Kasumi-1 (cell line): ENCODE measurements at places on chromosomes 1 and 21.

DNA sequence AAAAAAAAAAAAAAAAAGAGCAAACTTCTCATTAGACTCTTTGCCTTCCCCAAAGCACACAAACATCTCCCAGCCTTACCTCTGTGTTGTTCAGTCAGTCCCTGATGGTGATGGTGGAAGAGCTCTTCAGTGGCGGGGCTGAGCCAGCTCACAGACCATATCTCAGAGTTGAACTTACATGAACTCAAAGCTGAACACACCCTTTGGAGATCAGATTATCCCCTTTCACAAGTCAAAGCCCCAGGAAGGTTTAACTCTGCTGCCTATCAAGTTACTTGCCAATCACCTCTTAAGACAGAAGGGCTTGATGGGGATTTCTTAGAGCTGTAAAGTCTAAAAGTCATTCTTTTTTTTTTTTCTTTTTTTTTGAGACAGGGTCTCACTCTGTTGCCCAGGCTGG lies 55.2 kb upstream of the L1TD1 start:
- no peak for DNase-seq

- no peak for DNase-seq
These were observed 30.7 kb upstream of the PGD start for GRCh38 chr1:10368194-10368593.

DNA sequence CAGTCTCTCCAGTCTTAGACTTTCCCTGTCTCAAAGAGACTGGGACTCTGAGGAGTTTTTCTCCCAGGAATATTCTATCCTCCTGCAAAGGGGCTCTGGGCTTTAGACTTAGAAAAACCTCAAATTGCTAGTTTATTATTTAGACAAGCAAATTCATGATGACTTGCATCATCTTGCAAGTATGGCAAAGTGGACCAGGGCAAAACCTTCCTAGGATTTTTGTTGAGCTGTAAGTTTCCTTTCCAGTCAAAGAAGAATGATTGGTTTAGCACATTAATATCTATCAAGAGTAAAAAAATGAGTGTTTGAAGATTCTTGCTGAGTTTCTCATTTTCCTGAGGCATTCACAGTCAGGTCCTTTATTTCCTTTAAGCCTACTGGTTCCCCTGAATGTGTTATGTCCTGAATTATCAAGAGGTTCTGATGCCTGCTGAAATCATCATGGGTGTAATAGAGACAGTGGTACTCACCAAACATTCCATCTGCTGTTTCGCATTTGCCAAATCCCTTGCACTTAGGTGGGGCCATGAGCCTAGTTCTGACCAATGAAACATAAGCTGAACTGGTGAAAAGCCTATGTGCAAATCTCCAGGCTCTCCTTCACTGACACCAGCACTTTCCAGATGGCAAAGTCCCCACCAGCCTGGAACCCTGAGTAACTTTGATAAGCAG lies 25.2 kb upstream of the SPAG17 start:
- DNase-seq: no peak

GRCh38 chr1:27603309-27603680 lies 649 bp downstream of the AHDC1 start:
- no peak for DNase-seq

- DNase-seq: no peak
These were observed 114.4 kb upstream of the VAMP3 start for GRCh38 chr1:7656557-7657215.

DNA sequence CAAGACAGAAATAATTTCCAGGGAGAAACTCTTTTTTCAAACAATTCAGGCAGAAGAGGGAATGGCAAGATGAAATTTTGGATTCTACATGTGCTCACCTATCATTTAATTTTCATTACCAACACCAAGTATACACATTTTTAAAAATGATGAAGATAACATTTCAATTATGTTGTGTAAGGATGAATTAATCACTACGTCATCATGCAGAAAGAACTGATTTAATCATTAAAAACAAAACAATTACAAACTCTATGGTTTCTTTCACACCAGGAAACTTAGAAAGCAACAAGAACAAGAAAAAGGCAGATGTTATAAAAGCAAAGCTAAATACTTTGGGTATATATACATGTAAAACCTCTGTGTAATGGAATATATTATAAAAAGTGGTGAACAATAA lies 668.5 kb downstream of the NCAM2 start:
- no peak for DNase-seq

DNA sequence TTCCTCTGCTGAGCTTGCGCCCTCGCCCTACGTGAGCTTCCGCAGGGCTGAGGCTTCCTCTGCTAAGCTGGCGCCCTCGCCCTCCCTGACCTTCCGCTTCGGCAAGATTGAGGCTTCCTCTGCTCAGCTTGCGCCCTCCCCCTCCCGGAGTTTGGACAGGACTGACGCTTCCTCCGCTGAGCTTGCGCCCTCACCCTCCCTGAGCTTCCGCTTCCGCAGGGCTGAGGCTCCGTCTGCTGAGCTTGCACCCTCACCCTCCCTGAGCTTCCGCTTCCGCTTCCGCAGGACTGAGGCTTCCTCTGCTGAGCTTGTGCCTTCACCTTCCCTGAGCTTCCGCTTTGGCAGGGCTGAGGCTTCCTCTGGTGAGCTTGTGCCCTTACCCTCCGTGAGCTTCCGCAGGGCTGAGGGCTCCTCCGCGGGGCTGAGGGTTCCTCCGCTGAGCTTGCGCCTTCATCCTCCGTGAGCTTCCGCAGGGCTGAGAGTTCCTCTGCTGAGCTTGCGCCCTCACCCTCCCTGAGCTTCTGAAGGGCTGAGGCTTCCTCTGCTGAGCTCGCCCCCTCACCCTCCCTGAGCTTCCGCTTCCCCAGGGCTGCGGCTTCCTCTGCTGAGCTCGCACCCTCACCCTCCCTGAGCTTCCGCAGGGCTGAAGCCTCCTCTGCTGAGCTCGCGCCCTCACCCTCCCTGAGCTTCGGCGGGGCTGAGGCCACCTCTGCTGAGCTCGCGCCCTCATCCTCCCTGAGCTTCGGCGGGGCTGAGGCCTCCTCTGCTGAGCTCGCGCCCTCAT lies 753.6 kb upstream of the TPTE start:
- DNase-seq: no peak

DNA sequence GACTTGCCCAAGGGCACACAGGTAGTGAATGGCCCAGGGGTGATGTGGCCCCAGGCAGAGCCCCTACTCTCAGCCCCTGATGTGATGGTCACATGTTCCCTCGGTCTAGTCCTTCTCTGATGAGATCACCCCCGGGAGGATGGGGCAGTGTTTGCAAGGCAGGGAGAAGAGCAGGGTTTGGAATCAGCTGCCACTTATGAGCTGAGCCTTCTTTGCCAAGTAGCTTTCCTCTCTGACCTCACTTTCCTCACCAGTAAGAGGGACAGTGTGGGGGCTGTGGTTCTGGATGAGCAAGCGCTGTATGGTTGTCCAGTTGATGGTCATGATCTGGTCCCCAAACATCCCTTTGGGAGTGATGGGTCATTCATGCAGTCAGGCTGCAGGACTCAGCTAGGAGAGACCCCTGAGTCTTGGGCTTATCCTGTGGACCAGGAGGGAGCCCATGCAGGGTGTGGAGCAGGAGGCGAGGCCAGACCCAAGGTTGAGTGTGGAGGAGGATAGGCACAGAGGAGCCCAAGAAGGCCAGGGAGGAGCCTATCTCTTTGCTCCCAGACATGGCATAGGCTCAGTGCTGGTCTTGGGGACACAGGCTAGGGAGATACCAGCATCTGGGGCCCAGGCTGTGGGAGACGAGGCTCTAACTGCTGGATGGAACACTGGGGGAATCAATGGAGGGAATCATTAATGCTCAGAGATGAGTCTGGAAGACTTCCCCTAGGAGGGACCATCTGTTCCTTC lies 15.9 kb upstream of the PEAR1 start:
- DNase-seq: no peak

- no peak for DNase-seq
These were observed 14.1 kb downstream of the COP1 start for GRCh38 chr1:176193023-176193422.

GRCh38 chr1:242239398-242239797 lies 240.5 kb upstream of the MAP1LC3C start:
- no peak for DNase-seq

DNA sequence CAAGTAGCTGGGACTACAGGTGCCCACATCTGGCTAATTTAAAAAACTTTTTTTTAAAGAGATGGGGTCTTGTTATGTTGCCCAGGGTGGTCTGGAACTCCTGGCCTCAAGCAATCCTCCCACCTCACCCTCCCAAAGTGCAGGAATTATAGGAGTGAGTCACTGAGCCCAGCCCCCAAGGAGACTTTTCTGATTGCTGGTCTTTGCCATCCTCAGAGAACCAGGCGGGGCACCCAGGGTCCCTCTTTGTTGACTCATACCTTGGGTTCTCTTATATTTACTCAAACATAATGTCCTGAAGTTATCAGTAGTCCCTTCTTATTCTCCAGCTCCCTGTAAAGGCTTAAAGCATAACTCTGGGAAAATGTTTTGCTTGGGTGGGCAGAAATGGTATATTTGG lies 51.1 kb downstream of the KIF26B start:
- DNase-seq: no peak
